Trophoblast cell (in vitro differentiated cells and primary cell): ENCODE measurements at places on chromosomes 16 and 17.

DNA sequence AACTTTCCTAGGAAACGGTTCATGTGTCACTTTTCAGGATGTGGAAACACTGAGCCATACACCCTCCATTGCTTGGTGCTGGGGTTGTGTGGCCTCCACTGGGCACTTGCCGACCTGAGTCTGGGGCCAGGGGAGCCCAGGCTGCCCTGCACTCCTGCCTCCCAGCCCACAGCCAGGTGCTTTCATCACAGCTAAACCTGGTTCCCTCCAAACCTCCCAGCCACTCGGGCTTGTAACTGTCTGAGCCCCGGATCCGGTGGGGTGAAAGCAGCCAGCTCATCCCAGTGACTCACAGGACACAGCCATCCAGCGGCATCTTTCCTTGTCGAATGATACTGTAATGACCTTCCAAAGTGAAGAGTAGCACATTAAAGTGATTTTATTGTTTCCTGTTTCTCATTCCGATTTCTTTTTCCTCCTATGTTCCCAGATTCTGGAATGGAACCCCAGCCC lies 19.8 kb downstream of the CARHSP1 start:
- no peak for DNase-seq

DNA sequence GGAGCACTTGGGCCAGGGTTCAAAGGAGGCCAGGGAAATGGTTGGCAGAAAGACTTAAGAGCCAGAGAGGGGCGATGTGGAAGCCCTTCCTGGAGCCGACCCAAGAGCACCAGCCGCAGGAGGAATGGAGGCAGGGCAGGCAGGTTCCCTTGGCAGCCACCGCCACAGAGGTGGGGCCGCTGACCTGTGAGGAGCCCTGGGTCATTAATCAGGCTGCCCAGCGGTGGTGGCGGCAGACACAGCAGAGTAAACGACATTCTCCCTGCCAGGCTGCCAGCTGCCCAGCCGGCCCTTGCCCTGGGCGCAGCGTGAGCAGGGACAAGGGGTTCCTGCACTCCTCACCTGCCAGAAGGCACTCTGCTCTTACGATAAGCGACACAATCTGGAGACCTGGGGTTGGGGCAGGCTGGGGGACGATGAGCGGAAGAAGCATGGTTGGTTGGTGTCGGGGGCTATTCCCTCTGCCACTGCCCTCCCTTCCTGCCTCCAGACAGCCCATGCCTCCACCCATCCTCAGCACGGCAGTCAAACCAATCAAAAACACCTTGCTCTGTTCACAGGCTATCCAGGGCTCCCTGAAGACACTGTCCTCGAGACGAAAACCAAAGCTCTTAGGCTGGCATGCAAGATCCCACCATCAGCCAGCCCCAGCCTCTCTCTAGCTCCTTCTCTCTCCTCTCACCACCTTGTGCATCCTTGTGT lies 40.9 kb downstream of the PLXDC1 start:
- DNase-seq, result no peak

DNA sequence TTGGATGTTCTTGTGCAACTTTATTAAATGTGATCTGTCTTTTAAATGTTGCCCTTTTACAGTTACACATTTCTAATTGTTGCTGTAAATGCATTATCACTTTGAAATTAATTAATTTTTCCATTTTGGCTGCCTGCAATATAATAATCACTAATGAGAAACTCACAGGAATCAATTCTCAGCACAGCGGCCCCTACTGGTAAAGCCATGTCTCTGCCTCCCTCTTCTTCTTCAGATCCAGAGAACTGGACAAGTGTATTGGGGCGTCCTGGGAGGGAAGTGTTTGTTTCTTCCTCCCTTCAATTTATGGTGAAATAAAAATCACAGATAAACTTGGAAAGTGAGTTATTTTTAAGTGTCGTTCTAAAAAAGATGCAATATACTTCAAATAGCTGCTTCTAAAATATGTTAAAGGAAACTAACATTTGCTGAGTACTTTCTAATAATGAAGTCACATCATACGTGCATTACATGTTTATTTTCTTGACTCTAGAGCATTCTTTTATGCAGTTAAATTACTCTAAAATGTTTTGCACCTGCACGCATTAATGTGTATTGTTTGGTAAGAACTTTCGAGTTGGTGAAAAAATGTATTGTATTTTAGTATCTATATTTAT lies 338.0 kb downstream of the WWOX start:
- no peak for DNase-seq

DNA sequence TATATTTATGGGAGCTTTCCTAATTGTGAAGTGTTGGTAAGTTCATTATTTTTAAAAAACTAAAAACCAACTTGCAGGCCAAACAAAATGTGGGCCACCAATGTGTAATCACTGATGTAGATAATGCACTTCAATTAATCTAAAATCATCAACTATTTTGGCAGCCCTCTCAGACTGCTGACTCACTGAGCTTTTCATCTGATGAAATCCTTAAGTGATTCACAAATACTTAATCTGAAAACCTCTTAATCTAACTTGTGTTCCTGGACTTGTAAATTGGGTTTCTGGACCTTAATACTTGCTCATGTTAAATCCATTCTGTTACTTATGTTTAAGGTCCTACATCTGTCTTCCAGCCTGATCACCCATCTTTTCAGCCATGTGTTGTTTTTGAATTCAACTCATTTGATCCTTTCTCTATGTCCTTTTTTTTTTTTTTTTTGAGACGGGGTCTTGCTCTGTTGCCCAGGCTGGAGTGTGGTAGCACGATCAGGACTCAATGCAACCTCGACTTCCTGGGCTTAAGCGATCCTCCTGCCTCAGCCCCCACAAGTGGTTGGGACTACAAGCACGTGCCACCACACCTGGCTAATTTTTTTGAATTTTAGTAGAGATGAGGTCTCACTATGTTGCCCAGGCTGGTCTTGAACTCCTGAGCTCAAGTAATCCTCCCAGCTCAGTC lies 39.0 kb downstream of the PRKCB start:
- no peak for DNase-seq

GRCh38 chr16:88070989-88071625 lies 119.9 kb downstream of the BANP start:
- DNase-seq, result no peak

- no peak for DNase-seq
Observed at GRCh38 chr16:20393801-20394577, 10.5 kb downstream of the PDILT start.
